Left colon (tissue), 2 donors: ENCODE measurements at places on chromosomes 6 and 20. TPM values are rescaled to one million over a fixed set of nuclear protein-coding genes. Genes with fewer than 3 reads are reported as not detected.

The PCK1 gene
- 214 TPM for total RNA-seq

The FOXA2 gene
- total RNA-seq: 37.0 TPM

The FAM83B gene
- total RNA-seq: 39.4 TPM

The BAG2 gene
- total RNA-seq: 0.58 TPM

The NFS1 gene
- 31.5 TPM for total RNA-seq

The PAK1IP1 gene
- 7.5 TPM for total RNA-seq

The SLC32A1 gene
- 0.20 TPM for total RNA-seq

The OTOR gene
- not detected for total RNA-seq

The HLA-DOA gene
- total RNA-seq: 4.7 TPM

The LSM14B gene
- 36.3 TPM for total RNA-seq

The DSP gene
- 249 TPM for total RNA-seq

The CTSZ gene
- 283 TPM for total RNA-seq

The HTR1E gene
- total RNA-seq: not detected

The MYBL2 gene
- 11.7 TPM for total RNA-seq

The DDX43 gene
- total RNA-seq: 0.22 TPM

The SEMG1 gene
- 0.21 TPM for total RNA-seq

The SLC17A9 gene
- 28.1 TPM for total RNA-seq

The IMPG1 gene
- not detected for total RNA-seq

The RSPO4 gene
- 0.11 TPM for total RNA-seq
